DMS153 (cell line): ENCODE measurements at places on chromosomes 13 and 19.

DNA sequence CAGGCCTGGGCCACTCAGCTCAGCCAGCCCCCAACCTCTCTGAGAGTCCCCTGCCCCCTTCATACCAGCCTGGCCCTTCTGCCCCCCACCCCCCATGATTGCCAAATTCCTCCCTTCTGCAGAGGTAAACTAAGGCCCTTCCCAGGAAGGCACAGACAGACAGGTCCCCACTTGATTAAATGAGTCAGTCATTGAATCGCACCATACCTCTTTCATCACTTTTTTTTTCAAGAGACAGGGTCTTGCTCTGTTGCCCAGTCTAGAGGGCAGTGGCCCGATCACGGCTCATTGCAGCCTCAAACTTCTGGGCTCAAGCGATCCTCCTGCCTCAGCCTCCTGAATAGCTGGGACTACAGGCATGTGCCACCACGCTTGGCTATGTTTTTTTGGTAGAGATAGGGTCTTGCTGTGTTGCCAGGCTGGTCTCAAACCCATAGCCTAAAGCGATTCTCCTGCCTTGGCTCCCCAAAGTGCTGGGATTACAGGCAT lies 6.0 kb downstream of the PODNL1 start:
- no peak for DNase-seq

- no peak for DNase-seq
Observed at GRCh38 chr19:54186934-54187381, 2.4 kb downstream of the MBOAT7 start.

GRCh38 chr13:112441779-112442310 lies 65.7 kb downstream of the SPACA7 start:
- DNase-seq, result no peak

DNA sequence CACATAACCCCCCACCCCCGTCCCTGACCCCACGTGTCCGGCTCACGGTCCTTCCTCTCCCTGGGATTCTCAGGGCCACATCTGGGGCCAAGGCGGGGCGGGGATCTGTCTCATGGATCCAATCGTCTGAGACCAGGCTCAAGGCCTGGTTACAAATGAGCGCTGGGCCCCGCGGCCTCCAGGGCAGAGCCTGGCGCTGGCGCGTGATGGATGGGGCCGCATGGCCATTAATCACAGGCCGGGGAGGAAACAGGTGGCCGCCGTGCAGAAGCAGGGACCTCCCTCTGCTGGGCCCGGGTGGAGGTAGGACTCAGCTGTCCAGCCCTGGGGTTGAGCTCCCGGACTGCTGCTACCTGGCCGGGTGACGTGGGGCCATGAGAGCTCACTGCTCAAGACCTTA lies 5.8 kb upstream of the TLE5 start:
- peak; percentile 69 for DNase-seq

- DNase-seq, result no peak
Observed at GRCh38 chr19:6271251-6271650, 8.5 kb downstream of the MLLT1 start.

- DNase-seq, result no peak
Observed at GRCh38 chr13:27279506-27279905, 8.9 kb downstream of the RASL11A start.

DNA sequence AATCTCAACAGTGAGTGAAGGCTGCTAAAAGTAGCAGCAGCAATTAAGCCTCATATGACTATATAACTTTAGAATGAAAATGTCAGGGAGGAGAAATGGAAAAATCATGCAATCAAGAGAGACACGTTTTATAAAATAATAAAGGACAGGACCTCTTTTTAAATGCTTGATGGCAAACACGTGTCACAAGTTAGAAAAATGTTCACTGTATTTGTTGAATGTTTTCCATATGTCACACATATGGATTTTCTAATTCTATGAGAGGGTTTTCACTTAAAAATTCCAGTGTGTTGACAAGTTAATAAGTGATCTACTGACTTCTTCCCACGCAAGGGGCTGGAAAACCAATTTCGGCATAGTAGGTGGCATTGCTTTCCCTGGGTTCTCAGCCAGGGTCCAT lies 27.7 kb upstream of the KCTD12 start:
- no peak for DNase-seq

- no peak for DNase-seq
Observed at GRCh38 chr19:35347930-35348298, 212 bp downstream of the FFAR1 start.

GRCh38 chr19:5973867-5974635 lies 3.9 kb downstream of the RANBP3 start:
- DNase-seq, result no peak

- DNase-seq, result no peak
Observed at GRCh38 chr13:52830946-52831345, 17.5 kb downstream of the PCDH8 start.

DNA sequence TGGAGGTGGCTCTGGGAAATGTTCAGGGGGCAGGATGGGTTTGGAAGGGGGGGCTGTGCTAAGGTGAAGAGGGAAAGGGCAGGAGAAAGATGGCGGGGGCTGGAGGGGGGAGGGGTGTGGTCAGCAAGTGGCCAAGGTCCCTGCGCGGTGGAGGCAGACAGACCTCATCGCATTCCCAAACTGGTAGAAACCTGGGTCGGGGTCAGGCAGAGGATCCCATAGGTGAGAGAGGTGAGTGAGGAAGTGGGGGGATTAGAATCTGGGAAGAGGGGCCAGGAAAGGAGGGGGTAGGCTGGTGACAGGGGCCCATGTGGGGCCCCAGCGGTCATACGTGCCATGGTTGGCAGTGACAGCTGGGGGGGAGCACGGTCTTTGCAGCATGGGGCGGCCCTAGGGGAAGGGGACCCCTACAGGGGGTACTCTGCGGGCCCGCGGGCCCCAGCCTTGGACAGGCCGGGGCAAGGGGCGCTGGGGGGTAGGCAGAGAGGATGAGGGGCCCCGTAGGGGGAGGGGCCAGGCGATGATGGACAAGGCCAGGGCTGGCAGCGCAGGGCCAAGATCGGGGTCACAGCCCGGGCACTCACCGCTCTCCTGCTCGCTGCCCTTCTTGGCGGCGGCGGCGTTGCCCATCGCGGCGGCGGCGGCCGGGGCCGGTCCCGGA lies 514 bp downstream of the PRKACA start:
- DNase-seq, result no peak

GRCh38 chr13:106172176-106172905 lies 363.1 kb downstream of the EFNB2 start:
- no peak for DNase-seq

DNA sequence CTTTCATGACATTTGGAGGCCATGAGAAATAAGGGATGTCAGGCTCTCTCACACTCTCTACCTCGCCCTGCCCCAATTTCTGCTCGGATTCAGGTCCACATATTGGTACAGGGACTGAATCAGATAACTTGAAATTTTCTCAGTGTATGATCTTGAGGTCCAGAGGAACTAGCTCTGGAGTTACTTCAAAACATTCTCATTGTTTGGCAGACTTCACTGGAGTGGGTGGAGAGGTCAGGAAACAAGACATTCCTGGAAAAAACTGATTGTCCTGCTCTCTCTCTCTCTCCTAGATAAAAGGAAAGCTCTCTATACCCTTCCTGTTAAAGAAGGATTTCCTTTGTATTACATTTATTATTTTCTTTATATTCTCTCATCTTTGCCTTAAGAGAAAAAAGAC lies 428.1 kb upstream of the DACH1 start:
- DNase-seq, result no peak

DNA sequence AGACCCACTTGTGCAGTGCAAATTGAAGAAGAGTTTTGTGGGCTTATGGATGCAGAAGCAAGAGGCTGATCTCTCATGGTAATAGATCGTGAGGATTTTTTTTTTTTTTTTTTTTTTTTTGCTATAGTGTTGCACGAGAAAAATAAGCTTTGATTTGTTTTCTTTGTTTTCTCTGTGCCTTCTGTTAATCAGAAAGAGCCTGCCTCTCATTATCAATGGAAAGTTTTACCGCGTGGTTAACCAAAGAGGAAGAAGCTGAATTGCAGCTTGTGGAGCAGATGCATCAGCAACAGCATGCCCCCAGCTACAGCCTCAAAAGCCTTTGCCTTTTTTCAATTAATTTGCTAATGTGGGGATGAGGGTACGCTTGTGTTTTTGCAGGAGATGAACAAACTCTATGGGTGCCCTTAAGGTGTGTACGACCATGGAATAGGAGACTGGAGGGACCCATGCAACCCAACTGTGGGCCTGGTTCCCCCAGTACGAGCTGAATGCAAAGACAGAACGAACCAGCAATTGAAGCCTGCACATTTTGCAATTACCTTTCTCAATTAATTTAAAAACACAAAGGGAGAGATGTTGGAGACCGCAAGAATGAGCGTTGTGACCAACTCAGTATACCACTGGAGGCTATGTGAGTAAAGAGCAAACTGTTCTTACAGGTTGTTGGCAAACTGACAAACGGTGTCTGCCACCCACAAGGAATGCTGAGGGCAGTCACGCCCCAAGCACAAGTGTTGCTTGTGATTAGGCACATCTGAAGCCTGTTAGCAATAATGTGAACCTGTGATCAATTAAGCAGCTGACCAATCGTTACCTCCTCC lies 58.6 kb upstream of the SPRY2 start:
- DNase-seq, result peak; percentile 7

DNA sequence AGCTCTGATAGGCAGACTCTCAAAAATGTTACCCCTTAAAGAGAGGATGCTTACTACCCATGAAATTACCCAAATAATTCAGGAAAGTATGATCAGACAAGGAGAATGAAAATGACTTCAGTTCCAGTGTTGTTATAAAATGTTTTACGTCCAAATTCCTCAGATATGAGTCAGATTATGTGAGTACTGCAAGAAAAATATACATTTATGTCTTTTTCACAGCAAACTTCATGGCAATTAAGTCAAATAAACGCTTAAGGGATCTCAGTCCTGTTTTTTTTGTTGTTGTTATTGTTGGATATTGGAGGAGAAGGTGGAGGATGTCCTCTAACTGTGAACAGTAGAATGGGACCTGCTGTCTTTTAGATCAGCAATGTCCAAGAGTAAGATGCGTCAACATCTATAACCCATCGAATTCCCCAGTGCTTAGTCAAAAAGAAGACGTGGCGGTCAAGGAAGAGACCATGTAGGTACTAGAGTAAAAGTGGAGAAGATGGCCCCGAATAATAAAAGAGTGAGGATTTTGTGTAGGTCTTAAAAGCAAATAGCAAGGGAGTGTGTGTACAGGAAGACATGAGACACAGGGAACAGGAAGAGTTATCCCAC lies 215.4 kb upstream of the IRS2 start:
- DNase-seq, result no peak

- DNase-seq, result no peak
Observed at GRCh38 chr13:93561576-93562225, 335.1 kb downstream of the GPC6 start.

DNA sequence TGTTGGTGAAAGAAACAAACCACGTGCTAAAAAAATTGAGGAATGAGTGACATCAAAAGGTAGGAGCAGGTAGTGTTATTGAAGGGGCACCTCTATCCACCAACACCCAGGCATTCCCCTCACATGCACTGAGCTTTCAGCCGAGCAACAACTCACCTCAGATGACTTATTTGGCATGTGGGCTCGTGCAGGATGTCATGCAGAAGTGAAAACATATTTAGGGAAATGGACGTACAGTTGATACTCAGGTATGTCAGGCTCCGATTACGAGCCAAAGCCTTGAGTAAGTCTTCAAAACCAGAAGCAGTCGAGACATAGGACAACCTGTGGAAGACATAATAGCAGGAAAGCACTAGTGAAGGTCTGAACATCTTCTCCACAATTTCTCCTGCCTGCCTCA lies 30.4 kb downstream of the NLRP11 start:
- DNase-seq, result no peak

- DNase-seq, result no peak
Observed at GRCh38 chr13:41056826-41057711, 4.2 kb upstream of the WBP4 start.

- DNase-seq, result no peak
Observed at GRCh38 chr19:57434386-57435061, 601 bp upstream of the ZNF749 start.

DNA sequence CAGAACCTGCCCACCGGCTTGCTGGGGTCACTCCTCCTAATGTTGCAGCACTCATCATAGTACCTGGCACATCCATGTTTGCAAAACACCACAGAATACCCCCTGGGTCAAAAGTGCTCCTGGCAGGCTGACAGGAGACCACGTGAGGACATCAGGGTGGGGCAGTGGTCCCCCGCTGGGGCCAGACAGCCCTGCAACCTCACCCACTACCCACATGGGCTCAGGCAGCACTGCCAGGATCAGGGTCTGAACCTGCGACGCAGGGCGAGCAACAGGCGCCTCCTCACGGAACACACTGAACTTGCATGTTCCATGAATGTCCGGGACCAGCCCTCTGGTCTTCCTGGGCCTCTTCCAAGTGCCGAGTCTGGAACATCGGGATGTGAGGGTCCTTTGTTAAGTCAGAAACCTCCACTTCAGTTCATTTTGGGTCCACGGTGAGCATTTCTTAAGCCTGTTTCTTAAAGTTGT lies 1.4 kb upstream of the SLC7A9 start:
- DNase-seq, result no peak

GRCh38 chr13:66553391-66553790 lies 676.7 kb downstream of the PCDH9 start:
- DNase-seq, result no peak

GRCh38 chr13:98343461-98343860 lies 166.4 kb upstream of the RNF113B start:
- no peak for DNase-seq

- no peak for DNase-seq
Observed at GRCh38 chr19:11506967-11507366, 1.3 kb upstream of the ZNF653 start.

- no peak for DNase-seq
Observed at GRCh38 chr13:106795847-106796246, 227.9 kb upstream of the ARGLU1 start.
